HL-60 (cell line): ENCODE measurements at places on chromosomes 5 and 9.

GRCh38 chr5:61576556-61576955 is 244.5 kb downstream of the ZSWIM6 start:
- no peak for DNase-seq

DNA sequence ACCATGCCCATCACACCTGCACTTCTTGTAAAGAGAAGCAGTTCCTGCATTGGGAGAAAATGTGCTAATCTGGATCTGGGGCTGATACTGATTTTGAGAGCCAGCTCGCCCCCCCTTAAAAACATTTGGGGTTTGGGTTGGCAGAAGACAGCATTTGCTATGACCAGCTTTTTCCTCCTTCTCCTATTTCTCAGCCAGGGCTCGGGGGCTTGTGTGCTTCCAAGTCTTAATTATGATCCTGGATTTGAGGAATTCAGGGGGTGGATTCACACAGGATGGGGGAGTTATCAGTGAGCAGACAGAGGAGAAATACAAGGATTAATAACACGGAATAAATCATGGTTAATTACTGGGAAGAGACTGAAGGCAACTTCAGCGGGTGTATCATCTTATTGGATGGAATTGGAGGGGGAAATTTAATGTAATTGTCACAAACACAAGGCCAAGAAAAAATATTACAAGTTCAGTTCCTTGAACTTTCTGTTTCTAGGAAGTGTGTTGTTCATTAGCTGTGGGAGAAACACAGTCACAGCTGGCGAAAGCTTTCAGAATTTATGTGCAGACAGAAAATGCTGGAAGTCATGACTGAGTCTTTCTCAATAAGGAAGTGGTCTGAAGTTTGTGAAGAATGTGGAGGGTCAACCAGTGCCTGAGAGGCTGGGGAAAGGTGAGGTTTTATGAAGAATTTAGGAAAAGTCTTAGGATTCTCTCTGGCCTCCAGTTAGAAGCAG is 15.3 kb downstream of the C9orf152 start:
- DNase-seq, result no peak

- DNase-seq, result no peak
Observed at GRCh38 chr5:13989832-13990231, 45.3 kb upstream of the DNAH5 start.

DNA sequence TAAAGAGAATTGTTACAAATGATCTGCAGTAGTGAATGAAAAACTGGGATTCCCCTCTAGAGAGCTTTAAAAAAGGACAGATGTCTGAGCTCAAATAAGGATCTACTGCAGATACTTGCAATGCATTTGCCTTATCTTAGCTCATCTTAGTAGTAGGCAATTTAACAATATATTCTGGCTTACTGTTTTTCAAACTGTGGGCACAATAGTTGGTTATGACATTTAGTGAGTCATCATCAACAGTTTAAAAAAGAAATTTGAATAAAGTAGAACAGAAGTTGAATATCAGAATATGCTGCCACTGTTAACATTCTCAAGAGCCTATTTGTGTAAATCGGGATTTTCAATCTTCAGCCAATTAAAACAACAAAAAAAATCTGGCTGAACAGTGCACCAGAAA is 6.7 kb upstream of the CAST start:
- no peak for DNase-seq

DNA sequence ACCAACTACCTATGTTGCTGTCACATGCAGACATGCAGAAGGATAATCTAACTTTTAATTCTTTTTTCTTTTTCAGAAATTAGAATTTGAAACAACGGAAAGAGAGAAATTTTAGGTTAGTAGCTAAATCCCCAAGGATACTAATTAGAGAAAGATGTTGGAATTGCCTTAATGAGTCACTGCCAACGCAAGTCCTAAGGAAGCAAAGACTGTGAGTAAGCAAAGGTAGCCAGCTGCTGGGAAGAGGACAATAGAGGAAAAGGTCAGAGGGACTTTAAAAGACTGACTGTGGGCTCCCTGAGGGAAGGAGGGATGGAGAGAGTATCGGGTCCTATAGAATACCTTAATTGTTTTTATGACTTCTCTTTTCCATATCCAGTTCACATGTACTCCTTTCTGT is 461.9 kb upstream of the PAPPA start:
- DNase-seq, result no peak

DNA sequence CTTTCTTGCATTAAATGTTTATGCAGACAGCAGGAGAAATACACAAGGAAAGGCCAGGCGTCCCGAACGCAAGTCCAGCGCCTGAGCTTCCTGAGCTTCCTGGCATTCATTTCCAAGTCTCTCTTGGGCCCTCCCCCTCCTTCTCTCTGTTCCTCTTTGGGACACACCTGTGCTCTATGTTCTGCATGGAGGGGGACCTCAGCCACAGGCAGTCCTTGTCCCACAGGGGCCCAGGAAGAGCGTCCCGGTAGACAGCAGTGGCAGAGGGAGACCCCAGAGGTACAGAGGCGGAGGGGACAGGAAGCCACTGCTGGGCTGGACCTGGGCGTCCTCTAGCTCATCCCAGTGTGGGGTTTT is 221.3 kb downstream of the C9orf50 start:
- DNase-seq, result no peak

DNA sequence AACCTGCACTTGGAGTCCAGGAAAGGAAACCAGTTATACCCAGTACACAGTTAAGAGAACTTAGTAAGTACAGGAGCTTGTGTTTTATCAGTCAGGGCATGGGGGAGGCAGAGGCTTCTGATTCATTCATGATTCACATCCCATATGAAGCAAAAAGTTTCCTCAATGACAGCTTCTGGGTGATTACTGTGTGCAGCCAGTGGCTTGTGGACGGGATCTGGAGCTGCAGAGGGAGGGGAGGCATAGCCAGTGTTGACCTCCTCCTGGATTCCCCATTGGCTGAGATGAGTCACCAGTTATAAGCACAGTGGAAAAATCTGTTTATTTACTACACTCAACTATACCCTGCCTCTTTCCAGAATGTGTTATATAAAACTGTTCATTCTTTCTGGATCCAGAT is 17.7 kb downstream of the IL31RA start:
- DNase-seq, result peak; percentile 54

DNA sequence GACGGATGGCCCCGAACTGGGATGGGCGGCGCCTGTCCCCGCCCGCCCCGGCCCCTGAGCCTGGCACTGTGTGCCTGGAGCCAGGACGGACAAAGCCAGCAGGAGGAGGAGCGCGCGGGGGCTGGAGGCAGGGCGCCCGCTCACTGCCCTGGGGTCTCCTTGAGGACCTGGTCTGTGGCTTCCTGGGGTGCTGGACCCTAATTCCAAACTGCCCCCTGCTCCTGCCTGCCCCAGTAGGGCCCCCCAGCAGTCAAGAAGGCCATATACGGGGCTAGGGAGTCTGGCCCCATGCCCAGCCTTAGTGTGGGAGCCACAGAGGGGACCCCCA is 29.2 kb upstream of the RXRA start:
- no peak for DNase-seq

DNA sequence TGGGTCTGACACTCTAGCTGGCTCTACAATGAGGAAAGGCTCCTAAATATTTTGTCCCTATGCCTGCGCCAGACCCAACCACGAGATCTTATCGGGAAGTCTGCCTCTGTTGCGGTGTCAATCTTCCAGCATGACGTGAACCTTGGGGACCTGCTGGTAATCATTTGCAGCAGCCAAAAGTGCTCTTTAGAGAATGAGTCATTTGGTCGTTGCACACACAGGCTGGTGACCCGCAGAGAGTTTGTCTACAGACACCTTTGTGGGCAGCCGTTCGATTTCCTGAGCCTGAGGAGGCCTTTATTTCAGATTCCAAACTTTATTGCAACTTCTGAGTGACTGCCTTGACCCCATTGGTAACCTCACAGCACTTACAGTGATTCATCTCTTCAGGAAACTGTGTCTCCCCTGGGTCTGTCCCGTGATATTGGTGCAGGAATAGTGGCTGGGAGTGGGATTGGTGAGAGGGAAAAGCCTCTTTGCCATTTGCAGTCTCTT is 326.1 kb downstream of the NSG2 start:
- no peak for DNase-seq

- no peak for DNase-seq
Observed at GRCh38 chr5:133723126-133723525, 110.8 kb upstream of the FSTL4 start.

DNA sequence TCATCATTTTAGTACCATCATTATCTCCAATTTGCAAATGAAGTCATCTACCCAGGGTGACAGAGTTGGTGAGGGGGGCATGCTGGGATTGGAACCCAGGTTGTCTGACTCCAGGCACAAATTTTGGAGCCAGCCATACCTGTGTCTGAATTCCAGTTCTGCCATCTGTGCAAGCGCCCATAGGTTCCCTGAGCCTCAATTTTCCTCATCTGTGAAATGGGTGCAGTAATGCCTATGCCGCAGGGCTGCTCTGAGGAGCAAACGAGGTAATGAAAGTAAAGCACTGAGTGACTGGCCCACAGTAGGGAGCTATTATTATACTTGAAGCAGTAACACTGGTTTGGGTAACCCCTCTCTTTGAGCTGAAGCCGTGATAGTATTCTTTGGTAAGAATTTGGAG is 49.6 kb downstream of the SH3PXD2B start:
- DNase-seq, result no peak

GRCh38 chr9:127455324-127455992 is 4.1 kb downstream of the LRSAM1 start:
- peak; percentile 89 for DNase-seq

DNA sequence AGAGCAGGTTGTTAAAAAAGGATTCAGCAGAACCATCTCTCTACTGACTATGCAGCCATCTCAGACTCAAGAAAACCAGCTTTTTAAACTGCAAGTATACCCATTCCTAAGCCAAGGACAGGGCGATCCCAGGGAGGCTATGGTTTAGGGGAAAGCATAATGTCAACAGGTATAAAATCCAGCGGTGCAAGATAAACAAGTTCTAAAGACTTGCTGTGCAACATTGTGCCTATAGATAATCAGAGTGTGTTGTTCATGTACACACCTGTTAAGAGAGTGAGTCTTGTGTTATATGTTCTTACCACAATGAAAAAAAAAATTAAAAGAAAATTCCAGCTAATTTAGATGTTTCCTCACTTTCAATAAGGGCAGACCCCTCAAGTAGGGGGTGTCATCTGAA is 63.6 kb upstream of the DIRAS2 start:
- DNase-seq, result no peak

DNA sequence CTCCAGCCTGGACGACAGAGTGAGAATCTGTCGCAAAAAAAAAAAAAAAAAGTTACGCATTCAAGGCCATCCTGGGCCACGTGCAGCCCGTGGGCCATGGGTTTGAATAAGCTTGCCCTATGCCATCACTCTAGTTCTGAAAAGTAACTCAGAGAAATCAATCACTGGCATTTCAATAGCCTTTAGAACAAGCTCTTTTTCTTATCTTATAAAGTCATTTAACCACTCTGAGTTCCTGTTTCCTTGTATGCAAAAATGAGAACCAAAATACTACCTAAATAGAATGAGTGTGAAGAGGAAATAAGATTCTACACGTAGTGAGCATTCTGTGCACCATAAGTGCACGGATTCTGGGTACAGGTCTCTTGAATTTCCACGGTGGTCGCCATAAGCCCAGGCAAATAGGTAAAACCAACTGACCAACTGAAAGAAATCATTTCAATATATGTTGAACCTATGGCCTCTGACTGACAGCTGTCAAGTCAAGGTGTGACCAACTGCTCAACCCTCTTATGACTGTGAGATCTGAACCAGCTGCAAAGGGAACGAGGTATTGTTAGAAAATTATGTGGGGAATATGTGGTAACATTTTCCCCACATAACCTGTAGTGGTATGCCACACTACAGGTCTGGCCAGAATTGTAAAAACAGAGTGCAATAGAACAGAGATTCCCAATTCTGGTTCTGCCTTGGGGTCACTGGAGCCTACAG is 143.9 kb upstream of the LHFPL2 start:
- no peak for DNase-seq

- no peak for DNase-seq
Observed at GRCh38 chr5:126858441-126858840, 81.5 kb downstream of the LMNB1 start.

- no peak for DNase-seq
Observed at GRCh38 chr9:106864373-106865143, 1.6 kb downstream of the ZNF462 start.

GRCh38 chr5:40983781-40984180 is 74.5 kb downstream of the C7 start:
- DNase-seq, result no peak

GRCh38 chr9:91694081-91694870 is 255.8 kb downstream of the ROR2 start:
- no peak for DNase-seq

DNA sequence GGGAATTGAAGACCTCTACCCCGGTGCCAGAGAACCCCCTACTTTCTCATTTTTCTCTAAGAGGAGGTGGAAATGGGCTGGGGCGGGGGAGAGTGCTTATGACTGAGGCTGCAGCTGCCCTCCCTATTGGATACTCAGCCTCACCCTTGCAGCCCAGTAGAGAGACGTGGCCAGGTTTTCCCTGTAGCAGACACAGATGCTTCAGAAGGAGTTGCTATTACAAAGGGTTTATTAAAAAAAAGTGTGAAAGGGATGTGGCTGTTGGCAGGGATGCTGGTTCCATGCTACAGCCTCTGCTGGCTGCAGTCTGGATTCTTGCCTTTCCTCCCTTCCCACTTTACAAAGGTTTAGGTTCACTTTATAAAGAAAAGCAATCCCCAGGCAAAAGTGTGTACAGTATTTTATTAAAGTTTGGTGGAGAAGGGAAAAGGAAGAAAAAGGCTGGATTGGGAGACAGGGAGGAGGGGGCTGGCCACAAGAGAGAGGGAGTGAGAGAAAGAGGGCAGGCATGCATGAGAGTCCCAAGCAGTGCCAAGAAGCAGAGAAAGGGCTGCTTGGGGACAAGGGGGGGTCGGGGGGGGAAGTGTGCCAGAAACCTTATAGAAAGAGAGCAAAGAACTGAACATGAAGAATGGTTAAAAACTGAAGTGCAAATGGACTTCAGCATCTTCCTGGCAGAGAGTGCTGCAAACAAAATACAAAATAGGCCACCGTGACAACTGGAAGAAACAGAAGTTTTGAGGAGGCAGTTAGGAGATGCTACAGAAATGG is 29.5 kb upstream of the NFIB start:
- no peak for DNase-seq

DNA sequence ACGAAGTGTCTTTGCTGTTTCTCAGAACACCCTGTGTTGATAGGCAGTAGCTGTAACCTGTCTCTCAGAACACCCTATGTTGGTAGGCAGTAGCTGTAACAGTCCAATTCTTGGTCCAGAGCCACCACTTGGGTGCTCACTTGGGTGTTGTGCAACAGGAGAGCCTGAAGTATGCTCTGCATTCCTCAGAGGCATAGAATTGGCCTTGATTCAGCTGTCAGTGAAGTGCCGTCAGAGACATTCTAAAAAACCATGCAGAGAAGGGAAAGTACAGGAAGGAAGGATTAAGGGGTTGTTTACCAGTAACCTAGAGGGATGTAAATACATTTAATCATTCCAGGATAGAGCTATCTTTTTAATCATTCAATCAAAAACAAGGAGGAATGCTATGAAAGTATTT is 231.2 kb downstream of the ARRDC3 start:
- DNase-seq, result no peak
